ENCODE measurements at places on chromosomes 6 and 20.

GRCh38 chr6:25085756-25086155 lies 150.0 kb upstream of the RIPOR2 start:
- peak; percentile 69 for DNase-seq

- DNase-seq: no peak
Observed at GRCh38 chr6:111573131-111573883, 32.4 kb downstream of the TRAF3IP2 start.

- no peak for DNase-seq
Observed at GRCh38 chr6:84035484-84035883, 1.9 kb downstream of the MRAP2 start.

GRCh38 chr20:5882166-5882565 lies 68.2 kb downstream of the TRMT6 start:
- DNase-seq: no peak

DNA sequence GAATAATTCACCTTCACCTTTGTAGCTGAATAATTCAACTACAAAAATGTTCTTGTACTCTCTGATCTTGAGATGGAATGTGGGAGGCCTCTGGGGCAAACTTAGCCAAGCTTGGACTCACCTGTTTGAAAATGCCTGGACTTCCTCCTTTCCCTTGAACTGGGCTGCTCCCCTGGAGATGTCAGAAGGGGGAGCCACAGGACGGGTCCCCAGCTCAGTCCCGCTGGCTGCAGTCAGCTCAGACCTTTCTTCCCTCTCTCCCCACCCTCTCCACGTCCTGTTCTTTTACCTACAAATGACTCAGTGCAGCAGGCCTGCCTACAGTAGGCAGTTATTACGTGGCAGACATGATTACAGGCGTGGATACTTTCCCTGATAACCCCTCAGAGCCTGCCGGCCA lies 131.5 kb upstream of the RALGAPA2 start:
- DNase-seq: no peak

GRCh38 chr6:157859775-157860504 lies 36.9 kb downstream of the SNX9 start:
- no peak for DNase-seq

DNA sequence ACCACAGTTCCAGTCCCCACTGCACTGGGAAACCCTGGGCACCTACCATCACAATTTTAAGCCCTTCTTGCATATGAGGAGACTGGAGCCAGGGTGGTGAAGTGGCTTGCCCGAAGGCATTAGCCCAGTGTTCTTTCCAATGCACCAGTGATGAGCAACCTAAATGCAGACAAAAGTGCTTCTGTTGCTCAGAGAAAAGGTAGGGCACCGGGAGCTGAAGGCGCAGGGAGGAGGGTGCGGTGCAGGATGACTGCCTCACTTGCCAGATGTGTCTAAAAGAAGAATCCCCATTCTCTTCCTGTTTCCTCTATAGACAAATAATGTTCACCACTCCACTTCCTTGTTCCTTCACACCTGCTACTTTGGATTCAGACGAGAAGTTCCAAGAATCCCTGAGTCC lies 86.5 kb downstream of the QRSL1 start:
- DNase-seq: no peak

DNA sequence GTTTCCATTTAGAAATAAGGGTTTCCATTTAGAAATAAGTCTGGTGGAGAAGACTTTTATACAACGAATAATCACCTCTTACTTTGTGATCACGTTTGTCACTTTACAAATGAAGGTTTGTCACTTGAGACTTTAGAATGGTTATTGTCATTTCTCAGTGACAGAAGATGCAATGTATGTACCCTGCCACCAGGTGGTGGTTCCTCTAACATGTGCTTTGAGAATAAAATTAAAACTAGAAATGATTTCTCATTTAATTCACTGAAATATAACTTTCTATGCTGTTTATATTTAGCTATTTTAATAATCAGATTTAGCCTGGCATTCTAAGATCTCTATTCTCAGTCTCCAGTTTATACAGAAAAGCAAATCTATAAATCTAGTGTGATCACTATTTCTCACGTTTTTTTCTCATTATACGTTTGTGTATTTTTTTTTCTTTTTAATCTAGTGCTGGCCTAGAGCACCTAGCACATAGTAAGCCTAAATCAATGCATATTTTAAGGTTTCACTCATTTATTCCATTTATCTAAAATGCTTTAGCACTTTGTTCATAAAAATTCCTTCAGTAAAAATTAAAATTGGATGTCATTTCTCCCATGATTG lies 57.4 kb upstream of the TFAP2D start:
- peak; percentile 4 for DNase-seq

GRCh38 chr6:938271-938905 lies 245.4 kb upstream of the EXOC2 start:
- DNase-seq: no peak

GRCh38 chr20:57682184-57683101 lies 27.4 kb downstream of the PMEPA1 start:
- DNase-seq: no peak

GRCh38 chr20:1842281-1842680 lies 52.9 kb upstream of the SIRPA start:
- no peak for DNase-seq

DNA sequence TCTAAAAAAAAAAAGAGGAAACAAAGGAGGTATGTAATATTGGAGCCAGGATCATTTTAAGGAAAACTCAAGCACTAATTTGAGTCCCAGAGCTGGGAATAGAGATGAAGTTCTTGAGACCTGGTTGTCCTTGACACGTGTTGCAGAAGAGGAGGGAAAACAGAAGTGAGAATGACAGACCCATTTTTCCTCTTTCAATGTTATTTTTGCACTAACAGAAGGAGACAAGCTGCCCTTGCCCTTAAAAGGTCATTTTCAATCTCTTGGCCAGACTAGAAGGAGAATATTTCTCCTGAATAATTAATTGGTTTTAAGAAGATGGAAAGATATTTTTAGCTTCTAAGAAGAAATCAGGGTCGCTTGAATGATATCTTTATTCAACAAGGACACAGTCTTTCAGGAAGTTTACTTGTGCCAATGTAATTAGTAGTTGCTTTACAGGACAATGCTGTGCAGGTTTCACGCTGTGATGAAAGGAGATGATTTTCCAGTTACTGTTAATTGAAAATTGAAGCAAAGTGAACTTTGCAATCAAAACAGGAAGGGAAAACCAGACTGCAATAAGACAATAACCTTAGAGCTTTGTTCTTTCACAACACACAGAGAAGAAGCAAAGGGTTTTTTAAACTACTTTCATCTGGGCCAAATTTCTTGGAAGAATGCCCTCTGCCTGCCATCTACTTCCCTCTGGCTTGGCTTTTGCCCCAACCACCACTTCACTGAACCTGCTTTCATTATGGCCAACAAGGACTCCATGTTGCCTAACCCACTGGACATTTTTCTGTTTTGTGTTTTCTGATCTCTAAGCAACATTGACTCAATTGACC lies 107.8 kb upstream of the SHLD1 start:
- DNase-seq: peak; percentile 86

DNA sequence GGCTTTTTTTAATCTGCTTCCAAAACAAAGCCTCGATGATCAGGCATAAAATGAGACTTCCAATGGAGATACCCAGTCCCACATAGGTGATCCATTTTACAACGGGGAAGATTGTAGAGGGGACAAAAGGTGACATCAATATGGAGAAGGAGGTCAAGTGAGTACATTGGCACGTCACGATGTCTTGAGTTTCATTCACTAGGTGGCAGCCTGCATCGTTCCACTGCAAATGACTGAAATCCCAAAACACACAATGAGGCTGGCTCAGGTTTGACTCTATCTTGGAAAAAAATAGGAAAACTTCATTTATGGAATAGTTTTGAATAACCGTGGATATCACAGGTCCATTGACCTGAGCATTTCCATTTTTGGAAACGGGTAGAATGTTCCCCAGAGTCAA lies 32.5 kb downstream of the ADGRF1 start:
- DNase-seq: no peak

DNA sequence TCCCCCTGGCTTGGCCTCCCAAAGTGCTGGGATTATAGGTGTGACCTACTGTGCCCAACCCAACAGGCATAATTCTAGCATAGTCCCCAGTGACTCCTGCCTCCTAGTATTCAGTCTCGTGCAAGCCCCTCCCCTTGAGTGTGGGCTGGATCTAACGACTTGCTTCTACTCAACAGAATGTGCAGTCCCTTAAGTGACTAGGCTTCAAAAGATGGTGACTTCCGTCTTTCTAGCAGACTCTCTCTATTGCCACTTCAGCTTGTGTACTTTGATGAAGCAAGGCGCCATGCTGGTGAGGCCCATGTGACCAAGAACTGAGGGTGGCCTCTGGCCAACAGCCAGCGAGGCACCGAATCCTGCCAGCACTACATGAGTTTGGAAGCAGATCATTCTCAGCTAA lies 109.6 kb upstream of the TRAF3IP2 start:
- no peak for DNase-seq

GRCh38 chr6:12442455-12442854 lies 152.3 kb downstream of the EDN1 start:
- no peak for DNase-seq

DNA sequence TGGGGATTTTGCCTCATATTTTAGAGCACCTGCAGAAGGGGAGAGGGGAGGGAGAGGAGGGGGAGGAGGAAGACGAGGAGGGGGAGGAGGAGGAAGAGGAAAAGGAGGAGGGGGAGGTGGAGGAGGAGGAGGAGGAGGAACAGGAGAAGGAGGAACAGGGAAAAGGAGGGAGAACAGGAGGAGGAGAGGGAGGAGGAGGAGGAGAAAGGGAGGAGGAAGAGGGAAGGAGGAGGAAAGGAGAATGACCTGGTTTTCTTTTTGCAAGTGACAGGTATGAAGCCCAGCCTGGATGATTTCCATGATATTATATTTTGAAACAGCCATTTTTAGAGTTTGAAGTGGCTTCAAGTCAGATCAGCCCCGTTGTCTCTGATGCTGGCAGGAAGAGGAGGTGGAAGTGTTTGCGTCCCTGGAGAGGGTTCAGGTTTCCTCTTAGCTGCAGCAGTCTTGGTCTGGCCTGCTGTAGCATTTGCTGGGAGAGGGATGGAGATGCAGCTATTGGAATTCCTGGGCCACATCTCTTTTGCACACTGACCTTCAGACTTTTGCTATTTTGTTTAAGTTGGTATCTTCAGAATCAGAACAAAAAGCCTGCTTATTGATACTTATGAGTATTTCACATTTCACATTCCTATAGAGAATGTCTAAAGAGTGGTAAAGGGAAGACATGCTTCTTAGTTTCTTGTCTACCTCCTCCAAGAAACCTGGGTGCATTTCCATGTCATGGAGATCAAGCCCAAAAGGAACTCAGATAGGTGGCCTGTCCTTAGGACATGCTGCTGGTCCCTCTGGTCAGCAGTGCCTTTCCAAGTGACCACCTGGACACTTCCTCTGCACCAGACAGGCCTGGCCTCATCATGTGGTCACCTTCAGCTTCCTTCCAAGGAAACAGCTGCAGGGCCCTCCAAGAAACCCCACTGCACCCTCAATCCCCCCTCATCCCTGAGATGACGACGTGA lies 54.3 kb upstream of the IYD start:
- no peak for DNase-seq

DNA sequence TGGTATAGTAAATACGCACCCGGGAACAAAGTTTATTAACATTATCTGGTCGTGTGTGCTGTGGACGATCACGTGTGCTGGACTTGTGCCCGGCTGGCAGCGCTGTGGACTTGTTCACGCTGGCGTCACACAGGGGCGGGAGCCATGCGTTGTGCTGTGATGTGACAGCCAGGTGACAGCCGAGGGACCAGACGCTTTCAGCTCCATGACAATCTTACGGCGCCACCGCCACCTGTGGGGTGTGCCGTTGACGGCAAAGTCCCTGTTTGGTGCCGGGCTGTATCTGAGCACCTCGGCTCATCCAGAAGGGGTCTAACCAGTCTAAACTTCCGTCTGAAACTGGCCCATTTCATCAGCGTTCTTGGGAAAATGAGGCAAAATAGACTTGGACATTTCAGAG lies 25.2 kb downstream of the DLL1 start:
- DNase-seq: no peak

DNA sequence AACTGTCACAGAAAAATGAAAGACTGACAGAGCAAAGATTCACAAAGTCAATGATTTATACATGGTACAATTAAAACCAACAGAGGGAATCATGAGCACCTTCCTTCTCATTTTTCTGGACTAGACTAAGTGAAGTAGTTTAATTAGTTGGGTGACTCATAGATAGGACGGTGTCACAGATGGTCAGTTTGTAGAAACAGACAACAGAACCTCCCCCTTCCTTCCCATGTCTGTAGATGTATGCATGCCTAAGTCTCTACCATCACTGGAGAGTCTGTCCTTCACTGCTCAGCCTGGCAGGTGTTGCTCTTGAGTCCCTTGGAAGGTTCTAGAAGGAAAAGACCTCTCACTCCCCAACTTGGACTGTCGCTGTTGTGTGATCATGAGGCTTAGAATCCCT lies 75.4 kb upstream of the EEF1E1 start:
- DNase-seq: no peak

Measured in AML-193 (cell line).